Hippocampal formation (tissue), 2 donors: ENCODE measurements at places on chromosomes 5 and 9.
A peak's percentile ranks its signal among the peaks of the same experiment; 100 is the strongest.

DNA sequence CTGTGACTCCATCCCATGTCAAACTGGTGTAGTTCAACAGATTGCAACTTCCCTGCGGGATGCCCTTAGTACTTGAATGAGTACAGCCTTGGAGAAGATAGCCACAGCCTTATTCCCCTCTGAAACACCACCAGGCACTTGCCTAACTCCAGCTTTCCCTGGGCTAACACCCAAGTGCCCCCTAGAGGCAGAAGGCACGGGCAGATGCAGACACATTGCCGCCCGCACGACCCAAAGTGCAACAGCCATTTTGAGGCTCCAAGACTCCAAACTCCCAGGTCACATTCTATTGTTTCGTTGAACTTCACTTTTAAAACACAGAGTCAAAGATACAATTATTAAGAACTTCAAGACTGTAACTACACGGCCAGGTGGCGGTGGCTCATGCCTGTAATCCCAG is 163.6 kb upstream of the CDH6 start:
- DNase-seq = no peak

DNA sequence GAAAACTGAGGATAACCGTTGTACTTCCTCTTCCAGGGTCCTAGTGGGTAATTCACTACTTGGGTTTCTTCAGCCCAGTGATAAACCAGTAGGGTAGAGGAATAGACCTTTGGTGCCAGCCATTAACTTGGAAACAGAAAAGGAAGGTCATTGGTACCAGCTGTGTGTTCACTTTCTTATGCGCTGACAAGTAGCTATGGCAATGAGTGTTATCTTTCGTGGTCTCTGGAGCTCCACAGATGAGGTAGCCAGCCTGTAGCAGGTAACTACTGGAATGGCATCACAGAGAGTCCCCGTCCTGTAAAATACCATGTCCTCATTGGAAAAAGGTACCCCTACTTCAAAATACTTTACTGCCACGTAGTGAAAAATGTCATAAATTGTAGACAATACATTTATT is 2.3 kb downstream of the UHRF2 start:
- DNase-seq = no peak

GRCh38 chr5:176704355-176704754 is 57.1 kb downstream of the TSPAN17 start:
- no peak for DNase-seq

GRCh38 chr9:78030553-78031443 is 813 bp downstream of the GNAQ start:
- DNase-seq = no peak

GRCh38 chr9:30197453-30197852 is 2187.0 kb upstream of the ACO1 start:
- DNase-seq = no peak

GRCh38 chr9:105911104-105911911 is 217.0 kb downstream of the TMEM38B start:
- DNase-seq = no peak

DNA sequence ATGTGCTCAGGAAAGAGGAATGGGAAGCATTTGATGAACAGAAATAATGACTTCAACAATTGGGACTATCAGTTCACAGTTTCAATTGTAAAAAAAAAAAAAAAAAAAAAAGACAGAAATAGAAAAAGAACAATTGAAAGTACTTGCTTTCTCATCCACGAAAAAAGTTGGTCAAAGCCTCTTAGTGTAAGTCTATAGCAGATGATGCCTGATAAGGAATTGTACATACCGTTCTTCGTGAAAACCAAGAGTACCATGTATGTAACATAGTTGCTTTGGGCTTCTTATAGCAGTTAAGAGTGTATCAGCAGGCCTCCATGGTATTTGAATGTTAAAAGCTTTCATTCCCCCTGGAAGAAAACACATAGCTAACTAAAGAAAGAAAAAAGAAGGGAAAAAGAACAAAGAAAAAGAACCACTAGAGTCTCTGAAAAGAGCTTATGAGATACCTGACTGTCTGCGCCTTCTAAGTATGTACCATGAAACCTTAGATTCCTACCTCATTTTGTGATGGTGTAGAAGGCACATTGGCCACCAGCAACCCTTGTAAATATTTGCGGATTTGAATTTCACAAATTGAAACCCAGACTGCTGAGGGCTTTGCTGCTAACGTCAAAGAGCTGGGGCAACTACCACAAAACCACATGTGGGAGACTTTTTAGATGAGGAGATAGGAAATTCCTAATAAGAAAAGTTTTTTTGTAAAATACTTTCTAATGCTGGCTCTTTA is 75.2 kb downstream of the TMC1 start:
- no peak for DNase-seq

GRCh38 chr5:109230369-109230768 is 179.4 kb downstream of the PJA2 start:
- DNase-seq = no peak

GRCh38 chr9:85524531-85524930 is 217.2 kb downstream of the AGTPBP1 start:
- DNase-seq = peak; percentile 77
